NCI-H1694 treated with DMSO at 0.1 percent for 48 hours (cell line): ENCODE measurements at places on chromosomes 13 and 19.
A peak's percentile ranks its signal among the peaks of the same experiment; 100 is the strongest.

DNA sequence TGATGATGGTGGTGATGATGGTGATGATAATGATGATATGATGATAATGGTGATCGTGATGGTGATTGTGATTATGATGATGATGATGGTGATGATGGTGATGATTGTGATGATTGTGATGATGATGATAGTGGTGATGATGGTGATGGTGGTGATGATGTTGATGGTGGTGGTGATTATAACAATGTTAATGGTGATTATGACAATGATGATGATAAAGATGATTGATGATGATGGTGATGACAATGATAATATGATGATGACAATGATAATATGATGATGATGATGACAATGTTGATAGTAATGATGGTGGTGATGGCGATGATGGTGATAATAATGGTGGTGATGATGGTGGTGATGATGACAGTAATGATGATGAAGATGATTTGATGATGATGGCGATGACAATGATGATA is 34.1 kb upstream of the ZNF536 start:
- DNase-seq: no peak

DNA sequence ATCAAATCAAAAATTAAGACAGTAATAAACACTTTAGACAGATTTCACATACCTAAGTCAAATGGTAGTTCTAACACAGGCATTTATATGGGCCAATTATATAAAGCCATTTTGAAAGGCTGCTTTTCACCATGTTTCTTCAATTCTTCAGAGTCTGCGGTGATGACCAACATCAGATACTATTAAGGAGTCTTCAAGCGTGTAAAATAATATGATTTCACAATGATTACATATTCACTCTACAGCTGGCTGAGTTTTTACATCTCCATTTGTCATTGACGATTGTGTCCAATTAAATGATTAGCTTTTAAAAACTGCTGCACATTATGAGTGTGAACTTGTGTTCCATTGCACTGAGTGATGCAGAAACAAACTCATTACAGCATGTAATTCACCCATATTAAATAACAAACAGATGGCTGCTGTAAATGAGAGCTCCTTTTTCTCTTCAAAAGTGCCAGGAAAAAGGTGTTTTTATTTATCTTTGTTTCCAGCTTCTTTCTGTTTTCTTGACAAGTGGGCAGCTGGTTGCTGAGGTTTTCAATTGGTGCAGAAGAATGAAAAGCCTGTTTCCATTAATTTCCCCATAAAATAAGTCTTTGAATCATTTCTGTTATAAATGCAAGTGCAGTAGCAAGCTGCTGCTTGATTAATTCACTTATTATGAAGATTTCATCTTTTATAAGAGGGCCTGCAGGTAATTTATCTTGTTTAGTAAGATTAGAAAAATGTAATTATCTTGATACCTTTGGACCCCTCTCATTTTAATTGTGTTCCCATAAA is 676.1 kb upstream of the KLHL1 start:
- DNase-seq: peak; percentile 96

DNA sequence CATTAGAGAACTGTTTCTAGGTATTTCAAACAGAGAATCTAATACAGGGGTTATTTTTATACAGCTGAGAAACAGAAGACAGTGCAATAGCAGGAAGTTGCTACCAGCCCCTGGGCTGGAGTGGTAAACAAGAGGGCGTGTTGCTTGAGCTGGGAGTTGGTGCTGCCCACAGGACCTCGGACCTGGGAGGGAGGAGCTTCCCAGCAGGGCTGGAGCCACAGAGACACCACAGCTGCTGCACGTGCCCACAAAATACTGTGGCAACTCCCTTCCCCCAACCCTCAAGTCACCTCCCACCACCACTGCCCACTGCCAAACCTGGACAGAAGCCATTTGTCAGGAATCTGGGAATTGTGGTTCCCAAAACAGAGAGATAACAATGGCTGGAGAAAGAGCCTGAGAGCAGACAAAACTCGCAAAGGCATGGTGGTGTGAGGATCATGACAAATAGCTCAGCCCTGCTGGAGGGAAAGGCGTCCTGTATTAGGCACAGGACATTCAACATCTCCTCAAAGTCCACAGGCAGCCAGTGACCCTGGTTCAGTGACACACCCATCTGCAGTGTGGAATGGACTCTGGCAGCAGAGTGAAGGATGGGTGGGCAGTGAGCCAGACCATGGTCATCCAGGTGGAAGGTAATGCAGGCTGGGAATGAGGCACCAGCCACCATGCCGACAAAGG is 57.2 kb downstream of the SPATA13 start:
- DNase-seq: no peak

DNA sequence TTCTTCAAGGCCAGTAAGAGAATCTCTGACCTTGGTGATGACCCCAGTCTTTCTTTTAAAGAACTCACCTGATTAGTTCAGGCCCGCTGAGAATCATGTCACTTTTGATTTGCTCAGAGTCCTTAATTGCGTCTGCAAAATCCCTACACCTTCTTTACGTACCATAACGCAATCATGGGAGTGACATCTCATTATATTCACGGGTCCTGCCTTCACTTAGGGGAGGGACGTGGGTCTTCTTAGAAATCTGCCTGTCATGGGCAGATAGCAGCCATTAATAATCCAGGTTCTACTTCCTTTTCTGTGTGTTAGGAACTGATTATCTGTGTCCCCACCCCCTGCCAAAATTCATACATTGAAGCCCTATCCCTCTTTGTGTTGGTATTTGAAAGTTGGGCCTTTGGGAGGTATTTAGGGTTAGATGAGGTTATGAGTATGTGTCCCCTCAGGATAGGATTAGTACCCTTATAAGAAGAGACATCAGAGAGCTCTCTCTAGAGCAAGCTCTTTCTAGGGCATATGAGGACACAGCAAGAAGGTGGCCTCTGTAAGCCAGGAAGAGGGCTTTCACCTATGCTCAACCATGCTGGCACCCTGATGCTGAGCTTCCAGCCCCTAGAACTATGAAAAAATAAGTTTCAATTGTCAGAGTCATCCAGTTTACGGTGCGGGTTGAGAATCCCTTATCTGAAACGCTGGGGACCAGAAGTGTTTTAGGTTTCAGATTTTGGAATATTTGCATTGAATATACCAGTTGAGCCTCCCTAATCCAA is 9.9 kb downstream of the TPP2 start:
- DNase-seq: no peak

DNA sequence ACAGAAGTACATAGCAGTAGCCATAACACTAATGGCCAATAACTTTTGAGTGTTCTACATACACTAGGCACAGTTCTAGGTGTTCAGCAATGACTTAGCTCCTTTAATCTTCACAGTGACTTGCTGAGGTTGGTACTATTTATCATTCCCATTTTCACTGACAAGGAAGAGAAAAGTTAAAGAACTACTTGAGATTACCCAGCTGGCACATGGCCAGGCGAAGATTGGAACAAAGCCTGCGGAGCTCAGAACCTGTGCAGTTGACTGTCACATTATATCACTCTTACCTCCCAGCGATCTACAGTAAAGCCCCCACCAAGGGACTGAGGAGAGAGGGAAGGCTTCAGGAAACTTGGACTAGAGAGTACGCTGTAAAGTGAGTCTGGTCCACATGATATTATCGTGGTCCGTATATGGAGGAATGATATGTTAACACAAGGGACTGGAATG is 42.4 kb upstream of the WDFY2 start:
- DNase-seq: no peak

GRCh38 chr19:8684001-8684902 is 14.3 kb downstream of the ACTL9 start:
- no peak for DNase-seq

DNA sequence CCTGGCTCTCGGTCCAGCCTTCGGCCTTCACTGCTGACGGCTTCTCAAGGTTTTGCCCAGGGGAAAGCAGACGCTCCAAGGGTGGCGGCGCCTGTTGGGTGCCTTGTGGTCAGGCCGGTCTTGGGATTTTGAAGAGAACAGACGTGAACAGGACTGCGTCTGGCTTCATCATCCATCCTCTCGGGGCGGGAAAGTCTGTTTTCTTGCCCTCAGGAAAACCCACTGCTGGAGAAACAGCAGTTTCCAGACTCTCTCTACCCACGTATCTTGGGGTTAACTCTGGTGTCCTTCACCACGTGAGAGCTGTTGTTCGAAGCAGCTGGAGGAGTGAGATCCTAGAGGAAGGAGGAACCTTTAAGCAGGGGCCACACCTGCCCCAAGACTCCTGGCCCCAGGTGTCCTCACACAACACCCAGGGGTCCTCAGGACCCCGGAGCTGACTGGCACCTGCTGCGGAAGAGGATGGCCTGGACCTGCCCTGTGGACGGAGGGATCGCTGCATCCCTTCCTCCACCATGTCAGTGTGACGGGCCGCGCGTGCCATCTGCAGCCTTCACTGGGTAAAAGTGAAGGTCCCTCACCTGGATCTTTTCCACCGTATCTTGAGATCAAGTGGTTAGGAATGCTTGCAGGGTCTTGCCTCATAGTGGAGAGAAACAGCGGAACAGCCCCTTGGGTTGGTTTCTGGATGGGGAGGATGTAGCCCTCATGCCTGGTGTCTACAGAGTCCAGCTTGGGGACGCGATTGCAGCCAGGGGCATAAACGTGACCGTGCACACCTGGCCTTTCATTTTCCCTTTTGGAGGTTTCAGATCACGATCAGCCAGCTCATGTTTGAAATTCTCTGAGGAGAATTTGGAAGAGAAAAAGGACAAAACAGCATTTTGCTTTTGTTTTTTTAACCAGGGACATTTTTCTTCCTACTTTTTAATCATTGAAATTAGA is 69.5 kb upstream of the MCF2L start:
- no peak for DNase-seq

DNA sequence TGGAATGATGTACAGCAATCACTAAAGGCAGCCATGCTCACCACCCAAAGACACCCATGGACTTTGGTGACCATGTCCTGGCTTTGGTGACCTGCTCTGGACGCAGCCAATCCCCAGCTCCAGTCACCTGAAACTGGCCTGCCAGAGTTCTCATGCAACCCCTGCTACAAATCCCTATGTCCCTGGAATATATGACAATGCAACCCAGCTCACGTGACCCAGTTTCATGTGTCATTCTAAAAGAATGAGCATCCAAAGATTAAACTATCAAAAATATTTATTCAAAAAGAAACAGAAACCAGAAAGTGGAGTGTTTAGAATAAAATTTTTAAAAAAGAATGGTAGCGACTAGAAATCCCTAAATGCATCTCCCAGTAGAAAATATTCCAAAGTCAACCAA is 203.3 kb upstream of the IRS2 start:
- no peak for DNase-seq

DNA sequence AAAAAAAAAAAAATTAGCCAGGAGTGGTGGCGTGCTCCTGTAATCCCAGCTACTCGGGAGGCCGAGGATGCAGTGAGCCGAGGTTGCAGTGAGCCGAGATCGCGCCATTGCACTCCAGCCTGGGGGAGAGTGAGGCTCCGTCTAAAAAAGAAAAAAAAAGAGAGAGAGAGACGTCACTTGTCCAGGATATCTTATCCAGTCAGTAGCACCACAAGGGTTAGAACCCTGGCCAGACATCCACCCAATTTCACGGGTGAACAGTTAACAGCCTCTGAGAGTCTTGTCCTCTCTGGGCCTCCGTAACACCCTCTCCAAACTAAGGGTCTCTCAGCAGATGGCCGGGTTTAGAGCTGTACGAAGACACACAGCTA is 917 bp upstream of the CLPTM1 start:
- no peak for DNase-seq

DNA sequence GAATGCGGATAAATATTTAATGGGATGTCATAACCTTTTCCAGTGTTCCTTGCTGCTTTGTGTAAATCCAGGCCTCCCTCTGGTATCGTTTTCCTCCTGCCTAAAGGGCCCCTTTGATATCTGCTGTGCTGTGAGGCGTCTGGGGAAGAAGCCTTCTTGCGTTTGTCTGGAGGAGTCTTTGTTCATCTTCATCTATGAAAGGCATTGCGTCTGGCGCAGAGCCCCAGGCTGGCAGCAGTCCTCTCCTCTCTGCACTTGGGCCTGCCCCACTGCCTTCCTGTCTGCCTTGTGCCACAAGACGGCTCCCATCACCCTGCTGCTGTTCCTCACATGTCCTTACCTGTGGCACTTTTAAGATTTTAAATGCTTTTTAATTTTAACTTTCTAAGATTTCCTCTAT is 9.8 kb downstream of the PROZ start:
- DNase-seq: no peak

- DNase-seq: no peak
Measured at GRCh38 chr13:102905905-102906771, 60.3 kb downstream of the ERCC5 start.

DNA sequence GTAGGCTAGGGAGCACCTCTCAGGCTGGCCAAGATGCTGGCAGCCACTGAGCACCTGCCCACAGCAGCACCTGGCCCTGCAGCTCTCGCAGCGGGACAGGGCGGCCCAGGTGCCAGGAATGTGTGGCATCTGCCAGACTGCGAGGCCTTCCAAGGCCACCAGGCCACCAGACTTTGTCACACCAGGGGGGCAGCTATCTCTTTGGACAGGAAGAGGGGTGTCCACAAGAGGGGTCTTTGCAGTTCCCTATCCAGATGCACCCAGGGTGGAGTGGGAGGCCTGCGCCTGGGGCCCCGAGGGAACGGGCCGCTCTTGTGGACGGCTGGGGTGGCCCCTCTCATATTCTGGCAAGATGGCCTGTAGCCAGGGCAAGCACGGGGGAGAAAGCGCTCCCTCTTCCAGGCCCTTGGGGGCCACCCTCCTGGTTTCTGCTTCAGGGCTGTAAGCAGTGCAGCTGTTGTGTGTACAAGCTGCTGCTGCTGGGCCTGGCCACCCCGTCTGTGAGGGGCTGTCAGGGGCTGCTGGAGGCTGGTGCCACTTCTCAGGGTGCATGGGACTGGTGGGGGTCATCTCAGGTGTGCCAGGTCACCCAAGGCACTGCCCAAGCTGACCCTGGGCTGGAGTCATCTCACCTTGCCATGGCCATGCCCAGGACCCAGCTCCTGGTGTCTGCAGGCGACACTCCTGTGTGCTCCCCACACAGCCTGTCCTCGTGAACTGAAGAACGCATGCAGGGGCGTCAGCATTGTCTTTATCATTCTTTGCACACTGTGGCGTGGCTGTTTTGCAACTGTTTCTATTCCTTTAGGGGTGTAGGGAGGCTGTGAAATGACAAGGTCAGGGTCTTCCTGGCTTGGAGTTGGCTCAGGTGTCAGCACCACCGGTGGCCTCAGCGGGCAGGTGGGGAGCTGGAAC is 1.8 kb downstream of the TEX29 start:
- DNase-seq: no peak

DNA sequence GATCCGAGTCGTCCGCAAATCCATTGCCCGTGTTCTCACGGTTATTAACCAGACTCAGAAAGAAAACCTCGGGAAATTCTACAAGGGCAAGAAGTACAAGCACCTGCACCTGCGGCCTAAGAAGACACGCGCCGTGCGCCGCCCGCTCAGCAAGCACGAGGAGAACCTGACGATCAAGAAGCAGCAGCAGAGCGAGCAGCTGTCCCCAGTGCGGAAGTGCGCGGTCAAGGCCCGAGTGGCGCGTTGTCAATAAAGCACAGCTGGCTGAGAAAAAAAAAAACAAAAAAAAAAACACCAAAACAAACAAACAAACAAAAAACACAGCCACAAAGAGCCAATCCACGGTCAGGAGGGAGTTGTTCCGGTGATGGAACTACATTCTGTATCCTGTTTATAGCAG is 4.7 kb upstream of the GNA15 start:
- no peak for DNase-seq
